ENCODE measurements at places on chromosomes 5 and 9.

DNA sequence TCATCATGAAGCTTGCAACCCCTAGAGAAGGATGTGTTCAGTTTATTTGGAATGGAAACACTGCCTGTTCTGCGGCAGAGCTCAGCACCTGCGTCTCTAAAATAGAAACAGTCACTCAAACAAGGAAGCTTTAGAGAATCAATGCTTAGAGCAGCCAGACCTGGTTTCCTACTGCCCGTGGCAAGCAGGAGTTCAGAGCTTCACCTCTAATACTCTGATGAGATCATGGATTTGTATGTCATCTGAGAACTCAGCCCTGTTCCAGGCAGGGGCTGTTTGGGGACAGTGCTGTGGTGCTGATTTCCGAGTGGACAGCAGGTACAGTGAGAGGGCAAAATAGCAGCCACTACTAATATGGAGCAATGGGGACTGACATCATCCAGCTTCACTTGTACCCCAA is 236.0 kb upstream of the IRX1 start:
- no peaks in the 10 kb centered on the region for H3K27me3 ChIP-seq
- no peak overlapping the region for H3K27ac ChIP-seq

GRCh38 chr9:14054096-14054495 is 259.8 kb downstream of the NFIB start:
- no peaks in the 10 kb centered on the region for H3K27me3 ChIP-seq
- H3K27ac ChIP-seq = no peak overlapping the region
- H3K4me1 ChIP-seq = no peaks in the 10 kb centered on the region
- H3K36me3 ChIP-seq = no peaks in the 10 kb centered on the region

DNA sequence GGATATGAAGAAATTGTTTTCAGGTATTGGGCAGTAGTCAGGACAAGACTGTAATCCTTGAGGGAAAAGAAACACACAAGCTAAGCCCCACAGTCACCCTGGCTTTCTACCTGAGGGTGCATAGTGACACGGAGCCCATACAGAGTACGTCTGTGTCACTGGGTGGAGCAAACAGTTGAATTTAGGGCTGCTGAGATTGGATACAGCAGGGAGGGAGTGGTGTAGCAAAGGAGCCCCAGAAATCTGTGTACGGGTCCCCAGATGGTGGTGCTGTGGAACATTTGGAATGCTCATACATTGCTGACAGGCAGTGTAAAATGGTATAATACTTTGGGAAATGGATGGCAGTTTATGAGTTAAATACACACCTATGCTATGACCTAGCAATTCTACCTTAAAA is 5.1 kb downstream of the TRMT10B start:
- peaks cover 14% of the 10 kb centered on the region for H3K36me3 ChIP-seq
- peaks cover 24% of the 10 kb centered on the region for H3K4me1 ChIP-seq
- H3K4me3 ChIP-seq = no peak overlapping the region
- H3K27me3 ChIP-seq = no peaks in the 10 kb centered on the region
- DNase-seq = no peak
- peak overlapping the region; percentile 79 for H3K27ac ChIP-seq

- no peak overlapping the region for H3K4me3 ChIP-seq
- H3K27ac ChIP-seq = no peak overlapping the region
- no peak for DNase-seq
- peaks cover 6% of the 10 kb centered on the region for H3K27me3 ChIP-seq
- H3K36me3 ChIP-seq = peaks cover 3% of the 10 kb centered on the region
These were observed 43.4 kb downstream of the DUSP1 start for GRCh38 chr5:172727551-172727950.

DNA sequence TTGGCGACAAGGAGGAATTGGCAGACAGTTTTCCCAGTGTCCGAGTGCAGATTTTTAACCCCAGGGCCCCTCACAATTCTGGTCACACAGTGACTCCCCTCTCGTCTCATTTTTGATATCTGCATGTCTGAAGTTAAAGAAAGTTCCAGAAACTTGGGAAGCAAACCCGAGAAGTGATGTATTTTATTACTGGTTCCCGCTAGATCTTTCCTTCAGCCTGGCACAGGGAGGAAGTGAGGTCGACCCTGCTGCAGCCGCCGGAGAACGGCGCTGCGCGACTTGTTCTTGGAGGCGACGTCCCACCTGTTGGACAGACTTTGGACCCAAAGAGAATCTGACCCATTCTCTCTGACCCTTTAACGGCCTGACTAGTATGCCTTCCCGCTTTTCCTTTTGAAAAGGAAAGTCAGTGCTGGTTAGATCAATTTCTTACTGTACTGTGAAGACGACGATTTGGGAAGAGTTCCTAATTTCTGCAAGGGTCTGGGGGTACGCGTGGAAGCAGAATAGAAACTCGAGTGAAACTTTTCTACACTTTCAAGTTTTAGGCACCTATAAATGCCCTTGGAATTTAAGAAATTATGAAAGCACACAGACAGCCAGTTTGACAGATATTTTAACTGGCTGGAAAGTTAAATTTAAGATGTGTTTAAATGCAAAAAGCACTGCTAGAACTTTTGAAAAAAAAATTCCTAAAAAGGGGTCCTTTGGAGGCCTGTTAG is 744 bp downstream of the OTULIN start:
- H3K4me1 ChIP-seq = peaks cover 44% of the 10 kb centered on the region
- peak overlapping the region; percentile 94 for H3K27ac ChIP-seq
- peak overlapping the region; percentile 87 for H3K4me3 ChIP-seq
- no peaks in the 10 kb centered on the region for H3K27me3 ChIP-seq

DNA sequence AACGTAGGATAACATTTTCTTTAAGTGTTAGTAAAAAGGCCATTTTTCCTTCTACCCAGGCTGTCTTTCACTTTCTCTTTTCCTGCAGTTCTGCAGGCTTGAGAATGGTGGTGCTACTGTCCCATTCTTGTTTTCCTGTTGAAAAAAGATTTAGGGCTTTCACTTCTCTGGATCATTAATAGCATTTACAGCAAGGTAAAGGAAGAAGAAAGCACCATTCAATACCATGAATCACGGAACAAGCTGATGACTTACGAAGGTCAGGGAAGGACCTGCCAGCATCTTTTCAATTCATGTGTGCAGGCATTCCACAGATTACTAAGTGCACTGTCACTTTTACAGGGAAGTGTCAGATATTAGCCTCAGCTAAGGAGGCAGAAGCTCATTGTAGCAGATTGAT is 292.8 kb downstream of the YTHDC2 start:
- no peaks in the 10 kb centered on the region for H3K4me1 ChIP-seq
- H3K4me3 ChIP-seq = no peak overlapping the region
- H3K27ac ChIP-seq = no peak overlapping the region
- no peaks in the 10 kb centered on the region for H3K27me3 ChIP-seq
- H3K36me3 ChIP-seq = no peaks in the 10 kb centered on the region

DNA sequence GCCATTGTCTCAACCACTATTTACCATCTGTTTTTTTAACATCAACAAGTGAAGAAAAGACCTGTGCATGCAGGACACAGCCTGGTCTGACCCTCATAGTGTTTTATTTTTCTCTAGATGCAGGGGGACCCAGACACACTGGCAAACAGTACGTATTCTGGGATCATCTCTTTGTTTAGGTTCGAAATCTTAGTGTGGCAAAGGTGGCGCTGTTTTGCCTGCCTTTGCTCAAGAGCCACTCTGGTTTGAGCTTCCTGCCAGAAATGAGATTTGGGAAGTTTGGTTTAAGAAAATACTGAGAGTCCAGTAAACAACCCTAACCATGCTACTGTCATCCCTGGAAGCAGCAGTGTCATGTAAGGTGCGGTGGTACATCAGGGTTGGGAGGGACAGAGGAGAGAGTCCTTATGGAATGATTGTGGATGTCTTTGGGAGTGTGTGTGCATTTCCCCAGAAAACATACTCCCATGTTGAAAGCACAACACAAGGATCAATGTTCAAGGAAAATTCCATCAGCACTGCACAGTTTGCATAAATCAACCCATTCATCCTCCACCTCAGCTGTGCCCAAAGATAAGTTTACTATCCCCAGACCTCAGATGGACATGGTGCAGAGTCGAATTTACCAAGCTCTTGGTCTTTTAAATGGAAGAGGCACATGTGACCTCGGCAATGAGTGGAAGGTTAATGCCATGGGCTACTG is 34.0 kb upstream of the FLT4 start:
- peaks cover 4% of the 10 kb centered on the region for H3K4me1 ChIP-seq
- peak overlapping the region; percentile 19 for H3K27ac ChIP-seq
- peaks cover 8% of the 10 kb centered on the region for H3K27me3 ChIP-seq
- H3K36me3 ChIP-seq = peaks cover 3% of the 10 kb centered on the region
- DNase-seq = no peak

DNA sequence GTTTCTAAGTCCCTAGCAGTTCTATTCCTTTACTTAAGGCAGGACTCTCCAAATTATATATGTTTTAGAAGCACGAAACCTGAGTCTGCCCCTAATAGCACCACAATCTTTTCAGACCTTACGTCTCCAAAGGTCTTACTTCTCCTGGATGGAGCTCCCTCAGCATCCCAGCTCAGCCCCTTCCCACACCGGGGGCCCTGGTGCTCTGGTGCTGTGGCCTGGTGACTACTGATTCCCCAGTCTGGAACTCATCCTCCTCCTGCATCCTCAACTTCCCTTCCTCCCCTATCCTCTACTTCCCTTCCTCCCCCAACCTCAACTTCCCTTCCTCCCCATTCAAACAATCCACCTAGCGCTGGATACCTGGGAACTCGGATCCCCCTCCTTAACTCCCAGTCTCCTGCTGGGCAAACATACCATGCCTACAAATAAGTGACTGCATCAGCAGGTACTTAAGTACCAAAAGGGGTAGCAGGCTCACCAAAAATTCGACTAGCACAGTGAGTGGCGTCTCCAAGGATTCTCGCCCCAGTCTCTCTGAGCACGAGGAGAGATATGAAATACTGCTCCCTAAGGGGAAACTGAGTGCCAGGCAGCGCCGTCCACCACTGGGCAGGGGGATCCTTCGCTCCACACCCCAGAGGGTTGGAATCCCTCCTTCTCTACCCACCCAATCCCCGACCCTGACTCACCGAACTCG is 831 bp downstream of the IGFBPL1 start:
- H3K27me3 ChIP-seq = peaks cover 71% of the 10 kb centered on the region

GRCh38 chr5:73701566-73701965 is 75.6 kb downstream of the ARHGEF28 start:
- DNase-seq = no peak
- no peak overlapping the region for H3K27ac ChIP-seq
- H3K27me3 ChIP-seq = no peaks in the 10 kb centered on the region
- no peaks in the 10 kb centered on the region for H3K4me1 ChIP-seq

DNA sequence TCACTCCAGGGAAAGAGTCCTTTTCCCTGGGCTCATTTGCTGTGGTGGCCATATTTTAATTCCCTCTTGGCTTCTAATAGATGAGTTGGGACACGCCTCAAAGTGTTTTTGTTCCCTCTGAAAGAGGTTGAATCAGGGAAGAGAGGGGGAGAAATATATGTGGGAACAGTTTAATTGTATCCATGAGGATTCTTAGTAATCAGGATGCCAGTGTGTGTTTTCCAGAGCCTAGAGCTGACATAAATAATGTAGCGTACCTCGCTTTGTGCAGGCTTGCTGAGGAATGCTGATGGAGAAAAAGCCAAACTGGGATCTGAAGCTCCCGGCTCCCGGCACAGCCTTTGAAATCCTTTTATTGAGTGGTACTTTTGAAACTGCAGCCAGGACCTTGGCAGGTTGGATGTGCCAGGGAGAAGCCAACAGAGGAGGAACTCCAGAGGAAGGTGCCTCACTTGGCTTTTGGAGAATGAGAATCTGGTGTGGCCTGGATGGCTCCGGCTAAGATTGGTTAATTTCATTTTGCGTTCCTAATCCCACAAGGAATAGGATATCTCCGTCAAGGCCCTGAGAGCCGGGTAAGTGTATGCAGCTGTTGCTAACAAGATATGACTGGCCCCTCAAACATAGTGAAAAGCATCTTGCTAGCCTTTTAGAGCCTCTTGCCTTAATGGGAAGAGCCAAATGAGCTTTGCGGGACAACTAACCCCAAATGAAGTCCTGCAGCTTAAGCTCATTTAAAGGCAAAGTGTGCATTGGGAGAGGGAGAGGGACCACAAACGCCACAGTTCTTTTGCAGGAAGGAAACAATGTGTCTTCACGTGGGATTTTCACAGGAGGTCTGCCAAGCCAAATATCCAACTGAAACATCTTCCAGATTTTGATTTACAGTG is 471.1 kb upstream of the WWC1 start:
- H3K4me1 ChIP-seq = no peaks in the 10 kb centered on the region
- H3K27me3 ChIP-seq = no peaks in the 10 kb centered on the region
- no peak for DNase-seq

- peaks cover 5% of the 10 kb centered on the region for H3K4me1 ChIP-seq
- no peaks in the 10 kb centered on the region for H3K27me3 ChIP-seq
- H3K27ac ChIP-seq = no peak overlapping the region
- H3K36me3 ChIP-seq = no peaks in the 10 kb centered on the region
These were observed 247.3 kb downstream of the MAN2A1 start for GRCh38 chr5:109936996-109937395.

DNA sequence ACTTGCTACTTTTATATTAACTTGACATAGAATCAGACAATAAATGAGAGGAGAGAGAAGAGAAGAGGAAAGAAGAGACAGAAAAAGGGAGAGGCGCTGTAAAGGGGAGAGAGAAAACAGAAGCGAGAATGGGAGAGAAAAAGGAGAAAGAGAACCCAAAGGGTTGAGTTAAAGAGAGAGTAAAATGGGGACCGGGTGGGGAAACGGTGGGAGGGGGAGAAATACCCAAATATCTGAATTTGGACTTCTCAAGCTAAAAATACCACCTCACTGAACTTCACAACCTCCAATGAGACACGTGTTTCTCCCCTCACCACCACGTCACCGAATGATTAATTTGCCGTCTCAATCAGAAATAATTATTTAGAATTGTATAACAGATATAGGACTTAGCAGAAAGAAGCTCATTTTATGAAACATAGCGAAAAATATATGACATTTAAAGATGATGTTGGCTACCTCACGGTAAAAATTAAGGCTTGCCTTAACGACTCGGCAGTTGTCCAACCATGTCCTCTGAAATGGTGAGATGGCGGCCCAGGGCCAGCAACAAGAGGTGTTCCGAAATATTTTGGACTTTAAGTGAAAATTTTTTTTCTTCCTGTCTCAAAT is 204.1 kb downstream of the MEF2C start:
- no peak overlapping the region for H3K4me3 ChIP-seq
- H3K36me3 ChIP-seq = peaks cover 33% of the 10 kb centered on the region
- H3K4me1 ChIP-seq = peaks cover 14% of the 10 kb centered on the region
- peaks cover 95% of the 10 kb centered on the region for H3K27me3 ChIP-seq
- DNase-seq = no peak

- peaks cover 11% of the 10 kb centered on the region for H3K36me3 ChIP-seq
- H3K4me1 ChIP-seq = peaks cover 47% of the 10 kb centered on the region
- DNase-seq = no peak
- peak overlapping the region; percentile 97 for H3K27ac ChIP-seq
- no peak overlapping the region for H3K4me3 ChIP-seq
- H3K27me3 ChIP-seq = no peaks in the 10 kb centered on the region
These were observed 68.3 kb downstream of the IQGAP2 start for GRCh38 chr5:76471406-76471805.

- peak within 1 kb of the TSS; percentile 72 for H3K27ac ChIP-seq
- H3K27me3 ChIP-seq = no peaks in the 10 kb centered on the region
- H3K4me1 ChIP-seq = peaks cover 23% of the 10 kb centered on the region
- peak; percentile 90 for DNase-seq
- H3K4me3 ChIP-seq = peak within 1 kb of the TSS; percentile 83
These were observed at the start of gene SH3GLB2 for GRCh38 chr9:129028192-129028966. Gene SH3GLB2, minus strand, starts transcription at chr9:129028331. Its CDS starts 177 bp downstream, at chr9:129028154.

DNA sequence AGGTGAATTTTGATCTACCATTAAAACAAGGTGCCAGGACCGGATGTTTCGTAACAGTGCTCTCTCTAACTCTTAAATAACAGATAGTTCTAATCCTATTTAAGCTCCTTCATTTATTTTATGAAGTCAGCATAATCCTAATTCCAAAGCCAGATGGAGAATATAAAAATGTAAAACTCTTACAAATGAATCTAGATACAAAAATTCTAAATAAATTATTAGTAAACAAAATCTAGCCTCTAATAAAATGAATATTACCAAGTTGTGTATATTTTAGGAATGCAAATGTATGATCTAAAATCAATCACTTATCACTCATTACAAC is 32.4 kb upstream of the IL33 start:
- no peak overlapping the region for H3K27ac ChIP-seq
- no peaks in the 10 kb centered on the region for H3K4me1 ChIP-seq
- no peaks in the 10 kb centered on the region for H3K36me3 ChIP-seq
- peaks cover 16% of the 10 kb centered on the region for H3K27me3 ChIP-seq
